Common myeloid progenitor, CD34-positive (primary cell): ENCODE measurements at places on chromosomes 6 and 20.

DNA sequence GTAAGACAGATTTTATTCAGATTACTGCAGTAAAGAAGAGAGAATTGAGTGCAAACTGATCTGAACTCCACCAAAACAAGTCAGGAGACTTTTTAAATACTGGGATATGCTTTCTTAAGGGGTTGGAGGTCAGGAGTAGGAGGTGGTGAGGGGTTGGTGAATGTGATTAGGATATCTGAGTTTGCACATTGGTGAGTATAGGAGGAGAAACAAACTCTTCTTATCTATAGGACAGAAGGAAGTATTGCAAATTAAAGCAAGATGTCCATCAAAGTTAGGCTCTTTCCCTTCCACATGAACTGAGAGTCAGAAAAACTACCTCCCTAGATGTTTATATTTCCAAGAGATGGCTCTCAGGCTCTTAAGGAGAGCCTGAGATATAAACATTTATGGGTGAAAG lies 114.6 kb upstream of the HTR1E start:
- no peak for DNase-seq

GRCh38 chr20:8809107-8809953 lies 259.6 kb upstream of the PLCB4 start:
- DNase-seq = no peak

DNA sequence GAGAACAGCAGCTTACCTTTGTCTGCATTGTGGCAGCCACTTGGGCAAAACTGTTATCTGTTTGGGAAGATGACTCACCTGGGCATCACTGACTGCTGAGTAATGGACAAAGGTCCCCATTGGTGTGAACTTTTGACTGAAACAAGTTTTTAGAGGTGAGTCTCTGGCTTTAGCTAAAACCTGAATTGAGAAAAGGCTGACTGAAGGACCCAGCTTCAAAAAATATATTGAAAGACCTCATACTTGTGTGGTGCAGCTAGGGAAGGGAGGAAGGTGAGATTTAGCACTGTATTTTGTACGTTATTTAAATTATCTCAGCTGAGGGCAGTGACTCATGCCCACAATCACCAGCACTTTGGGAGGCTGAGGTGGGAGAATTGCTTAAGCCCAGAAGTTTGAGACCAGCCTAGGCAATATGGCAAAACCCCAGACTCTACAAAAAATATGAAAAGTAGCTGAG lies 4.5 kb upstream of the CITED2 start:
- no peak for DNase-seq

- no peak for DNase-seq
Measured at GRCh38 chr6:11424395-11425034, 113.0 kb upstream of the TMEM170B start.

DNA sequence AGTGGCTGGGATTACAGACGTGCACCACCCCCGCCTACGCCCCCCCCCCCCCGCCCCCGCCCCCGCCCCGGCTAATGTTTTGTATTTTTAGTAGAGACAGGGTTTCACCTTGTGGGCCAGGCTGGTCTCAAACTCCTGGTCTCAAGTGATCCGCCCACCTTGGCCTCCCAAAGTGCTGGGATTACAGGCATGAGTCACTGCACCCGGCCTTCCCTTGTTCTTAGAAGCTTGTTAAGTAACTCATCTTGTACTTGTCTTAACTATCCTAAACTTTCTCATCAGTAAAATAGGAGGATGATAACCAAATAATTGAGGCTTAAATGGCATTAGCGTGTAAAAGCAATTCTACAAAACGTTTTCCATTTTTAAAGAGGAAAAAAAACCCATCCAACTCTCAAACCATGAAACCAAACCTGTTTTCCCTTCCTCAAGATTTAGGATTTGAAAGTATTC lies 4.2 kb downstream of the CDYL start:
- no peak for DNase-seq

GRCh38 chr6:126662966-126663365 lies 323.1 kb downstream of the CENPW start:
- no peak for DNase-seq

- no peak for DNase-seq
Measured at GRCh38 chr6:17677602-17678001, 29.1 kb downstream of the NUP153 start.

DNA sequence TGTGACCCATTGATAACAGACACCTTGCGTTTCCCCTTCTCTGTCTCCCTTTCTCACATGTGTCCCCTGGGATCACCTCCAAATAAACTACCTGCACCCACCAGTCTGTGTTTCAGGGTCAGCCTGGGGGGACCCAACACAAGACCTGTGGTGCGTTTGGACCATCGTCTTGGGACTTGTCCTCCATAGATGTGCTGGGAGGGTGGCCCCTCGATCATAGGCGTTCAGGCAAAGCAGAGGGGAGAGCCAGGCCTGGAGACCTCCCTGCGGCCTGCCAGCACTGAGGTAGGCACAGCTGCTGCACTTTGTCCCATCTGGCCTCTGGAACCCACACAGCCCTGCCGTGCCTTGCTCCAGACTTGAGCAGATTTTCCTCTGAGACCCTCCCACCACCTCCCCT lies 18.1 kb downstream of the CST9 start:
- DNase-seq = no peak

DNA sequence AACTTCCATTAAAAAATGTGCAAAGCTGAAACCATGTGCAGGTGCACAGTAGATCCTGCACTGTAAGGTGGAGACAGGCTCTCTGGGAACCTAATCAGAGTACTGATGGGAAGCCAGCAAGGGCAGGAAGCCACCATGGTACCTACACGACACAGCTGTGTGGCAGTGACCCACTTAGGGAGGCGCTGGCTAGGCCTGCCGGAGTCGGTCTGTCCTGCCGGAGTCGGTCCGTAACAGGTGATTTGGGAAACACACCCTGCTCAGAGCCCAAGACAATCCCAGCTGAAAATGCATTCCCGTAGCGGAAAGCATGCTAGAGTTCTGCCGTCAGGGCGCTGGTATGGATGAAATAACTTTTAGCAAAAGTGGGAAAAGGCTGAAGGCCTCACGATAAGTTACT lies 17.2 kb downstream of the TXNDC5 start:
- no peak for DNase-seq

DNA sequence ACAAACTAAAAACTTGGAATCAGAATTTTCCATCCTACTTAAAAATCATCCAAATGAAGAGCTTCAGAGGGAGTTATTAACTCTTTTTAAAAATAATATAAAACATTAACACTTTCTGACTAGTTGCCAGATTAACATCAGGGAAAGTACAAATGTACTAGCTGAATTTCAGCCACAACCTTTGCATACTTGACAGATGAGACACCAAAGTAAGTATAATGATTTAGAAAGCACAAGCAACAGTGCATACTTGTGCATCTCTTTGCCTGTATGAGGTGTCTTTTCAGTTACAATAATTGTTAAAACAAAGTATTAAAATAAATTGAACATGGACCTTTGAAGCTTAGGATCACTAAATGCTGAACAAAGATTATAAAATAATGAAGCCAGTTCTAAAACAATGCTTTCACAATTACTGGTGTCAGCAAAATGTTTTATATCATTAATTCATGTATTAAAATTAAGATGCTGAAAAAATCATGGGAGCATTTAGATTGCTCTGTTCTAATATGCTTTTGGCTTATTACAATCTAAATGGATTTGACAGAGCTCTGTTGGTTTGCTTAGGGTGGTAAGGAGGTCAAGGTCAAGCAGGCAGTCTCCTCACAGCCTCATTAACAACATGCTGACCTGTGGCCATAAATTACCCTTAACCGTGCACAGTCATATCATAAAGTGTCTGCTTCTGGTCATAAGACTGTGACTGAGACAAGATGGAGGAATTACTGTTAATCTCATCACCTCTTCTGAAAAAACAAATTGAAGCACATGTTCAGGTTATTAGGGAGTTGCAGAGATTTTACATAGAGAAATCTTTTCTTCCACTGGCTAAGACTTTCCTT lies 15.1 kb downstream of the RNF217 start:
- DNase-seq = no peak

DNA sequence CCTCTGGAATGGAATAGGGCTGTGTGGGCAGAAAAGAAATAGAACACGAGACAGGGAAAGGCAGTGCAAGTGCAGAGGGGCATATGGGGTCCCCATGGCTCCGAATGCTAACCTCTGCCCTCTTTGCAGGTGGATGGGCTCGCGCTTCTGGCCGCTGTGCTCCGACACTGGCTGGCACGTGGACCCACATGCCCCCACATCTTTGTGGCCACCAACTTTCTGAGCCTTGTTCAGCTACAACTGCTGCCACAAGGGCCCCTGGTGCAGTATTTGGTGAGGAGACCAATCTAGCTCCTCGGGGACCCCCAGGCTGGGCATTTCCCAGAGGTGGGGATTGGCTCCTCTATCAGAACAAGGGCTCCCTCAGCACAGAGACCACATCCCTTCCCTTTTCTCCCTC lies 1.1 kb upstream of the SAPCD1 start:
- DNase-seq = no peak

GRCh38 chr6:87555506-87555905 lies 34.3 kb downstream of the RARS2 start:
- no peak for DNase-seq

DNA sequence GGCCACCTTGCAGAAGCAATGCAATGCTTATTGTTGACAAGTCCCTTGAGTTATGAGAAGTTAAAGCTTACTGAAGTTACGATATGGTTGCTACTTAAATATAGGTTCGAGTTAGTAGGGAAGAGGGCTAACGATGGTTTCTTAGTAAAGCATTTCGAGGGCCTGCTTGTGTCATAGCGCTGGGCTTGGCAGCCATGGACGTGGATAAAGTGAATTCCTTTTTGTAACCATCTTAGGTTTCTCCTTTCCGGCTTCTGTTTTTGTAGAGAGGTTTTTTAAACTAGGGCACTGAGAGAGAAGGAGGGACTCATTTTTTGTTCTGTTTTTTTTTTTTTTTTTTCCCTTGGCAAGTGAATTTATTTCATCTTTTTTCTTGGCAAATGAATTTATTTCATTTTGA lies 27.6 kb downstream of the TIAM2 start:
- no peak for DNase-seq
